ENCODE measurements at places on chromosomes 3 and 15. TPM values are rescaled to one million over a fixed set of nuclear protein-coding genes. Genes with fewer than 3 reads are reported as not detected.
A peak's percentile ranks its signal among the peaks of the same experiment; 100 is the strongest.

GRCh38 chr3:127610105-127610504, 11.9 kb downstream of the MCM2 start:
- no peak for DNase-seq

DNA sequence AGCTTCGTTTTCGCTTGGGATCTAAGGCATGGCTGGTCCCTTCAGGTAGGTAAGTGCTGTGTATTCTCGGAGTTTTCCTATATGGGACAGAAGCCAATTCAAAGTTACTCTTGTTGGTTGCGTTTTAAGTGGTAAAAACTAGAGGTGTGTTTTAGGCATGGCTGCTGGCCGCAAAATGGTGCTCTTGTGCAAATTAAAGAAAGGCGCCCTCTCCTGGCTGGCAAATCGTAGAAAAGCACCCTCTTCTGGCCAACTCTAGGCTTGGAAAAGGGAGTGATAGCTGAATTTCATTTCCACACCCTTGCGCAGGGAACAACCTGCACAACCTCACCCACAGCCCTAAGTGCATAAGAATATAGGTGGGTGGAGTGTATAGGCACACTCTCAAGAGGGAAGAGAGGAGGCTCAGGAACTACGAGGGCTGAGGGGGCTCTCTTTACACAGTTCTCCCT, 23.5 kb downstream of the DRD3 start:
- DNase-seq: peak; percentile 12

DNA sequence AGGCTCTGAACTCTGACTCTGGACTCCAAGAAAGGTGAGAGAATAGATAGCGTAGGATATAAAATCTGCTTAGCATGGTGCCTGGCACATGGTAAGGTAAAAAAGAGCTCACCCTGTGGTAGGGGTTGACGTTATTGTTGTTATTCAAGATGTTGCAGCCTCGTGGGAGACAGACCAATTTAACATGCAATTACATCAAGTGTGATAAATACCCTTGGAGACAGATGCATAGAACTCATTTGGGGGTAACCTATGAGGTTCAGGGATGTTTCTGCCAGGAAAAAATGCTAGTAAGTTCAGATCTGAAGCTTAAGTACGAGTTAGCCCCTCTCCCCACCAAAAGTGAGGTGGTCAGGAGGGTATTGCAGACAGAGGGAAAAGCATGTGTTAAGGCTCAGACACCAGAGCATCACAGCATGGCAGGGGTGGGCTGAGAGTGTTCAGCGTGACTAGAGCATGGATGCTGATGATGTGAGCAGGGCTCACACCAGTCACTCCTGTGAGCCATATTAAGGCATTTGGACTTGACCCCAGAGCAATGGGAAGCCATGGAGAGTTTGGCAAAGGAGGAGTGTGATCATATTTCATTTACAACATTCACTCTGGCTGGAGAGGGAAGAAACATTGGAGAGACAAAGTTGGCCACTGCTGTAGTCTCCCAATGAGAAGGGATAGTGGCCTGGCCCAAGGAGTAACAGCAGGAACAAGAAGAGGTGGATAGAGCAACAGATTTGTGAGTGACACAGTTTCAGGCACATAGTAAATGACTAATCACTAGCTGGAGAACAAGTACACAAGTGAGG, 181.0 kb downstream of the UACA start:
- no peak for DNase-seq

DNA sequence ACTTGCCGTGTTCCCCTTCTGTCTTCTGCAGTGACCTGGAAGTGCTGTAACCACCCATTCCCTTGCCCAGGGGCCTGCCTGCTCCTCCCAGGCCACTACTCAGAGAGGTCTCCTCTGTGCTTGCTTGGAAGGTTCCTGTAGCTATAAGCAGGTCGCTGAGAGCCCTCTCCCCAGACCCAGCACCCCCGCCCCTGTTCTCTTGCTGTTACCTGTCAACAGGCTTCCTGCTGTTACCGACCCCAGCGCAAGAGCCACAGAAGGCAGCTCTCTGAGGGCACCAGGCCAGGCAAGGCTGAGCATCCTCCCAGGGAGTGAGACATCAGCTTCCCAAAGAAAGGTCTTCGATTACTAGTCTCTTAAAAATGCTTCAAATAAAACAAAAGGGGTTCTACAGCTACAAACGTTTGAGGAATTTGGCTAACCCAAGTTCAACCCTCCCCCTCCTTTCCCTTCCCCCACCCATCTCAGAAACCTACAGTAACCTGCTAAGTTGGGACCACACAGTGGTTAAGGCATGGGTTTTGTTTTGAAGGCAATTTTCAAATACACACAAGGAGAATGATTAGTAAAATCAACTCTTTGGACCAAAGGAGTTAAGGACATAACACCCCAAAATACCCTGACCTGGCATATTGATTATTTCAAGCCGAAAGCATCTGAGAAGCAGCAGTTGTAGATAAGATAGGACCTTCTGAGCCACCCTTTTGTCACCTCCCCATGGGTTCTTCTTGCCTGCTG, 74.9 kb upstream of the MFGE8 start:
- no peak for DNase-seq

- no peak for DNase-seq
These were observed 25.4 kb downstream of the CYP19A1 start for GRCh38 chr15:51313074-51313393.

DNA sequence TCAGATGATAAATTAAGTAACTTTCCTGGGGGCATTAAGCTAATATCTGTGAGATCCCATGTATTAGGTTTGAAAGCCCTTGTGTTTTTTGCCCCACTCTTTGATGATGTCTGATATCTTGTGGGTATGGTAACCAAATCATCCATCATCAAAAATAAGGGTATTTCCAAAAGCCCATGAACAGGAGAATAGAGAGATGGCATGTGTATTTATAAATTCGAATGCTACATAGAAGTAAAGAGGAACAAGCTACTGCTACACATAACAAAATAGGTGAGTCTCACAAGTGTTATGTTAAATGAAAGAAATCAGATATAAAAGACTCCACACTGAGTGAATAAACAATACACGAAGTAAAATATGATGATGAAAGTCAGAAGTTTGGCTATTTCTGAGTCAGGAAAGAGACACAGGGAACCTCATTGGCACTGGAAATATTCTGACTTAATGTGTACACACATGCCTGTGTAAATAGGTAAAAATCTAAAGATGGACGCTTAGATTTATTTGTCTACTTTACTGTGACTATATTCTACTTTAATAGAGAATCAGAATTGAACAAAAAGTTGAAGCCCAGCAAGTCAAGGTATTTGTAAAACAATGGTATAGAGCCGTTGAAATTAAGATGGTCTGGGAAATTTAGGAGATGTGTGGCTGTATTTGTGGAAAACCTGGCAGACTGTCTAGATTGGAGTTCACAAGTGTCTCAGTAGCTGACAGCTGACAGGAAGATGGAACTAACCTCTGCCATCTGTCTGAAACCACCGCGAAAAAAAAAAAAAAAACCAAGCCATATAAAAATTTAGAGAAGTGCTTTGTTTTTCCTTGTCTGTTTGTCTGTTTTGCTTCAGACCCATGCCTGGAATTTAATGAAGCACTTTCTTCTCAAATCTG, 111.0 kb upstream of the TGFBR2 start:
- peak; percentile 57 for DNase-seq

DNA sequence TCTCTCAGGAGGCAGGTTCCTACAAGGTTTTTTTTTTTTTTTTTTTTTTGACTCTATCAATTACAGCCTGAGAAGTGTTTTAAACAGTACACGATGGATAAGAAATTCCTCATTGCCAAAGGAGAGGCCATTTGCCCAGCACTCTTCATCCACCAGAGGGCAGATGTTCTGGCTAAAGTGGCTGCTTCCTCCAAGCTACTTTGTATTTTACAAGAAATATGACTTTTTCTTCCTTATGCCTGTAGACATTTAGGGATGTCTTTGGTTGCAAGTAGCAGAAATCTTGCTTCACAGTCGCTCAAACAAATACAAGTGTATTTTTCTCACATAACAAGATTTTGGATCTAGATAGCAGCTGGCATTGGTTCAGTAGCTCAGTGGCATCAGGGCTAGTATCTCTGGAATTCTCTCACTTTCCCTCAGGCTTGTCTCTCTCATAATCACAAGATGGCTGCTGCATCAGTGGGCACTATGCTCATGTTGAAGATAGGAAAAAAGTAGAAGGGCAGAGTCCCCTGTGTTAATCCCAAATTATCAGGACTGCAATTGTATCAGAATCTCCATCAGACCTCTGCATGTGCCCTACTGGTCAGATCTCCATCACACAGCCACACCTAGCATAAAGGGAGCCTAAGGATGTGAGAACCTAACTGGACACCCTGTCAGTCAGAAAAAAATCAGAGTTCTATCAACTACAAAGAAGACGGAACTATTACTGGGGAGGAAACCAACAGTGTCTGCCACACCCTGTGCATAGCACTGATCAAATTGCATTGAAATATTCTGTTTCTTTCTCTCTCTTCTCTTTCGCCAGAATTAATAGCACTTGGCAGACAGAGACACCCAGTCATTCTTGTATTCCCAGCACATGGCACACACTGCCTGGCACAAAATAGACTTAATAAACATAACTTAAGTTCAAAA, 138.9 kb upstream of the COL8A1 start:
- DNase-seq: no peak

- no peak for DNase-seq
These were observed 116.4 kb upstream of the AGBL1 start for GRCh38 chr15:85963262-85963760.

DNA sequence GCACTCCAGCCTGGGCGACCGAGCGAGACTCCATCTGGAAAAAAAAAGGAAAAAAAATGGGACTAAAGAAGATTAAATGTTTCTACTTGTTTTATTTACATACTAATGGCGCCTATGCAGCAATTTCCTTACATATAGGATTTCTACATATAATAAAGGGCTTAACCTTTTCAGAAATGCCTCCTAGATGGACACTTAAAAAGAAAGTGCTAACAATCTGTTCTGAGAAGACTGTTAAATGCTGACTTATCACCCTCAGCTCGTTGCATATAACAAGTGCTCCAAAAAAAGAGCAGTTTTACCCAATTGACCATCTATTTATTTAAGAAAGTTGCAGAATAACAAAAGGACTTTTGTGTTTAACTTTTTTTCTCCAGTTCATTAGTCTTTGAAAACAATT, 32.7 kb downstream of the DENND4A start:
- DNase-seq: no peak

DNA sequence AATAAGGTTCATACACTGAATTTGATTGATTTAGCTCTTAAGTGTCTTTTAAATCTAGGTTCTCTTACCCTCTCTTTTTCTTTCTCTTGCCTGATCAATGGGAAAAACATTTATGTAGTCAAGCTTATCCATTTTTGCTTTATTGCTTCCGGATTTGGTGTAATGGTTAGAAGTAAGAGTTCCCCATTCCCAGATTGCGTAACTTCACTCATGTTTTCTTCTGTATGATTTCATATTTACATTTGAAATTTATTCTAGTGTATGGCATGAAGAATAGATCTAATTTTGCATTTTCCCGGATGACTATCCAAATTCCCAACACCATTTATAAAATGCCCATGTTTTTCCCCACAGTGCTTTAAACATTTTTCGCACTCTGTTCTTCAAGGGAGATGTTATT, 27.9 kb upstream of the SV2B start:
- DNase-seq: no peak

- no peak for DNase-seq
These were observed 17.0 kb downstream of the TGM5 start for GRCh38 chr15:43249699-43250203.

DNA sequence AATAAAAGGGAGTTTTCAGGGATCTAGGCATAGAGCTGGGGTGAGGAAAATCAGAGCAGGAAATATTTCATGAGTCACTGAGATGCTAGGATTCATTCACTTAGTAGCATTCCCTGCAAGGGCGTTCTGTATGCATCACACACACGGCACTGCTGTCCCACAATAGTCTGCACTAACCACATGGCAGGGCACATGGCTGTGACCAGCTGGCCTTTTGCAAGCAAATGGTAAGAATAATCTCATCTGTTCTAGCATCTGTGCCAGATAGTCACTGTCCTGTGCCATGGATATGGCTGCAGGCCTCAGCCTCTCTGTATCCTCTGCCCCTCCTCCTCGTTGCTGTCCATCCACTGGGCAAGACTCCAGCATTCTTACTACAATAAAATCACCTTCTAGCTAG, 37.8 kb downstream of the BOC start:
- DNase-seq: no peak

DNA sequence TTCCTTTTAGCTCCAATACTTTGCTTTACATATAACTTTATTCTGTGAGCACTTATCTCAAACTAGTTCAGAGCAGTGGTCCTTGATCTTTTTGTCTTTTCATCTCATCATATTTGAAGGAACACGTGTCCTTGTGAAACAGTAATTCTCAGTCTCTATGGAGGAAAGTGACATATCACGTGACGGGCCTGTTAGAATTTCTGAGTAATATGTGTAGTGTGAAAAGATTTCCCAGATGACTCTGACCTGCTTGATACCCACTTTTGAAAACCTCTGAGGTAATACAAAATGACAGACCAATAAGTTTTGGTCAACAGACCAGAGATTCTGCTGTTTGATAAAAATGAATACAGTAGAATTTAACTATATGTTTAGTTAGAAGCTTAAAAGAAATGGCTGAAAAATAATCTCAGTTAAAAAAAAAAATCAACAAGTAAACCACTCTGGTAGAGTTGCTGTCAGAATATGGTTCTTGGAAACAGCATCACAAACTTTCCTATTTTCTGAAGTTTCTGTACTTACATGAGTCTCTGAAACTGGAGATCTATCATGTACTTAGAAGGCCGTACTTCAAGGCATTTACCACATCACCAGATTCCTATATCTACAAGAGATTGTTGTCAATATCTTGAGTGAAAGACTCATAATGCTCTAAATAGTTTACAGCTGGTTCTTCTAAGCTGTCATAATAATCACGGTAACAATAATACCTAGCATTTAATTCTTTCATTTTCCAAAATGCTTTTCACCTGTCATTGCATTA, 590.2 kb upstream of the TBL1XR1 start:
- no peak for DNase-seq

DNA sequence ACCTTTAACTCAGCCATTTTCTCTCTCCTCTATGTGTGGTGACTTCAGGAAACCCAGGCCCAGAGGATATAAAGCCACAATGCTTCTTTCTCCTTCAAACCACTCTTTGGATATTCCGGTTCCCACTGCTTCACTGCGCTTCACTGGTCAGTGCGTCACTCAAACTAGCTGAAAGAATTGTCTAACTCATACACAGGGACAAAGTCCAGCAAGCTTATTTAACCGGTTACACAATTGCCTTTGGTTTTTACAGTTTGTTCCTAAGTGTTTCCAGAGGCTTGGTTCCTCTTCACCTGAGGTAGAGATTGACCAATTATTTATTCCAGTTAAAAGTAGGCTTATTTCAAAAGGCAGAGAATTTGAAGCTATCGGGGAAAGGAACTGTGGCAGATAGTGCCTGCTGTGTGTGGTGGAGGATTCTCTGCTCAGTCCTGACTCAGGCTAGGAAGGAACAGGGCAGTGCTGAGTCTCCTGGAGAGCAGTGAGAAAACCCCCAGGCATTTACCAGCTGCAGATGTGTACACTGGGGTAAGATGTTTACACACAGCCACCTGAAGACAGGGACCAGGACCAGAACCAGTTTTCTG, at the start of gene HGD:
Gene HGD (minus strand): TSS at position 145 of the 587 bp plus-strand sequence. CDS start 128 bp downstream, at position 17.
- DNase-seq: no peak

The MUSTN1 gene
- not detected for polyA plus RNA-seq

The MESP2 gene
- not detected for polyA plus RNA-seq

The PTH1R gene
- not detected for polyA plus RNA-seq

The CADPS gene
- not detected for polyA plus RNA-seq

The CCR9 gene
- 1.7 TPM for polyA plus RNA-seq

The MME gene
- polyA plus RNA-seq: 11.3 TPM

The GALNT15 gene
- not detected for polyA plus RNA-seq

The SETD2 gene
- 7.0 TPM for polyA plus RNA-seq
